Activated CD8-positive, alpha-beta T cell treated with anti-CD3 and anti-CD28 coated beads for 36 hours (primary cell): ENCODE measurements at places on chromosomes 11 and 22.
A peak's percentile ranks its signal among the peaks of the same experiment; 100 is the strongest.

DNA sequence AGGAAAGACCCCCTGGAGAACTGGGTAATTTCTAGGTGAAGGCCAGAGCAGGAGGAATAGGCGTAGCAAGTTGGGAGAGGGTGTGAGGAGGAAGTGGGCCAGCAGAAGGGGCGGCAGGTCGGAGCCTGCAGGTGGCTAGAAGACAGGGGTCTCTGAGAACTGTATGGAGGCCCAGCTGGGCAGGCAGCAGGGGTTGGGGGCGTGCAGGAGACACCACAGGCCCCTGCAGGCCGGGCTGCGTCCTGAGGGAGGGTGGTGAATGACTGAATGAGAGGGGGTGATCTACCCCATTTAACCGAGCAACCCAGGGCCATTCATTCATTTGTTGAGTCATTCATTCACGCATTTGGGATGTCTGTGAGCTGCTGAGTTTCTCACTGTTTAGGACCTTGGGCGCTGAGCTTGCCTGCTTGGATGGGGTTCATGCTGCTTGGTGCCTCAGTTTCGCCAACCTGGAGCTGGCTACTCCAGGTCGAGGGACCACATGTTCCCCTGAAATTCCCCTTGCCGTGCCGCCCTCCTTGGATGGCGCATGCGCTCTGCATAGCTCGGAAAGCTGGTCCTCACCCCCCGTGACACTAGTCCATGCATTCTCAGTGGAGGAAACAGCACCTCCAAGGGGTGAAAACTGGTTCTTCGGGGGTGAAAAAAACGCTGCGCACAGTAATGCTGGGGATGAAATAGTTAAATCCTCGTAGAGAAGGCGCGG lies 15.6 kb downstream of the MPPED1 start:
- no peak for DNase-seq

GRCh38 chr11:132655187-132655855 lies 877.0 kb downstream of the OPCML start:
- no peak for DNase-seq

GRCh38 chr22:30204015-30204741 lies 42.4 kb downstream of the LIF start:
- DNase-seq = no peak

DNA sequence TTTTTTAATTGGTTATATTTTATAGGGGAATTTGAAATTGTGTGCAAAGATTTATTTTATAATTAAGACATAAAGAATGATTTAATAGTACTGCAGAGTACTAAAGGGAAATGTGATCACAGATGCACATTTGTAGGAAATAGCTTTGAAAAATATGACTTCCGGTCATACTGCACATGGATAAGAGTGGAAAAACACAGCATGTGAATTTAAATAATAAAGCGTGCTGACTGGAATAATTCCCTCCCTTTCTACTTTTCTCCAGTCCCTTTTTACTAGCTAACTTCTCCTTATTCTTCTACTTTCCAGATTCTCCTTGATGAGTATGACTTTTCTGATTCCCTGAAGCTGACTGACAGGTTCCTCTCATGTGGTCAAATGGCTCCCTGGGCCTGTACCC lies 238.4 kb upstream of the CTSC start:
- DNase-seq = no peak

- peak; percentile 60 for DNase-seq
These were observed 1.7 kb downstream of the RASGRP2 start for GRCh38 chr11:64742087-64742888.

GRCh38 chr11:80849253-80849652 lies 1408.4 kb upstream of the TENM4 start:
- no peak for DNase-seq

GRCh38 chr11:131999084-131999483 lies 628.7 kb downstream of the NTM start:
- DNase-seq = no peak

- no peak for DNase-seq
These were observed 138.5 kb downstream of the RAB38 start for GRCh38 chr11:88036701-88037100.

DNA sequence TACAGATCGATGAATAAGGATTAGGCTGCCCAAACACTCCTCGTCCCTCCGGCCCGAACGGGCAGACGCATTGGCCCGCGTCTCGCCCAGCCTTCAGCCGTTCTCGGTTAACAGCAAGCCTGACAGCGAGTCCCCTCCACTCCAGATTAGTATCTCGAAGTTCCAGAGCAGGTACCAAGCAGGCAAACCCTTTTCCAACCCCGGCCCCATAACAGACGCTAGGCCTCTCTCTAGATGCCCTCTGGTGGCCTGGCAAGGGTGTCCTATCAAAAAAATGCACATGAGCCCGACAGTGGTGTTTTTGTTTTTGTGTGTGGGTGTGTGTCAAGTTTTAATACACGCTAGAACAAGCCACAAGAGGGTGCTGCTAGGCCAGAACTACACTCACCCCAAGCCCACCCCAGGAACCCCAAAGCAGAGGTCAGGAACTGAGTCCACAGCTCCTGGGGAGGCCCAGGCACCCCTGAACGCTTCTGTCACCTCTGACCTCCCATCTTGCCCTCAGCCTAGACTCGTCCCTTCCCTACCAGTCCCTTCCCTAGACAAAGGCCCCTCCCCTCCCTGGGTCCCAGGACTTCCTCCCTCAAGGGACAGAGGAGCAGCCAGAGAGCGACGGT lies 658 bp upstream of the ARFGAP2 start:
- peak; percentile 88 for DNase-seq

DNA sequence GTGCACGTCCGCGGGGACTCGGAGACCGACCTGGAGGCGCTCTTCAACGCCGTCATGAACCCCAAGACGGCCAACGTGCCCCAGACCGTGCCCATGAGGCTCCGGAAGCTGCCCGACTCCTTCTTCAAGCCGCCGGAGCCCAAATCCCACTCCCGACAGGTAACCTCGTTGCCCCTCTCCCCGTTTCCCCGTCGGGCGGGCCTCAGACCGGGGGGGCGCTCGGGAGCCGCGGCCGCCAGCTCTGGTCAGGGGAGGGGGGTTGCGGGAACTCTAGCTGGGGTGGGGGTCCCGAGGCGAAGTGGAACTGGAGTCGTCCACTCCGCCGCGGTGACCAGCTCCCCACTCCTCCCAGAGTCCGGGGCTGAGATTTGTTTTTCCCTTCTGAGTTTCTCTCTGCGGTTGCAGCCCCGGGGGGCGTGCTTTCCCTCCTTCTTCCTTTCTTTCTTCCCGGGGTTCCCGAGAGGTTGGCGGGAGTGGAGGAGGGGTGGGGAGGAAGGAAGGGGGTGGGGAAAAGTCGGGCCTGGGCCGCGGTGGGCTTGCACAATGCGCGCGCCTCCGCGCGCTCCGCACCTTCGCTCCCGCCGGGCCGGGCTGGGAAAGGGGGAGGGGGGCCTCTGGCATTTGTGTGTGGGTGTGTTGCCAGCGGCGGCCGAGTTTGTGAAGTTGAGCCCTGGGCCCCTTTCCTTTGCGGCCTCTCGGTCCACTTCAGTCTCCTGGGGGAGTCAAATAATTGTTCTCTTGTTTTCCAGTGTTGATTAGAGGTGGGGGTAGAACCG lies 952 bp downstream of the YAP1 start:
- peak; percentile 15 for DNase-seq

DNA sequence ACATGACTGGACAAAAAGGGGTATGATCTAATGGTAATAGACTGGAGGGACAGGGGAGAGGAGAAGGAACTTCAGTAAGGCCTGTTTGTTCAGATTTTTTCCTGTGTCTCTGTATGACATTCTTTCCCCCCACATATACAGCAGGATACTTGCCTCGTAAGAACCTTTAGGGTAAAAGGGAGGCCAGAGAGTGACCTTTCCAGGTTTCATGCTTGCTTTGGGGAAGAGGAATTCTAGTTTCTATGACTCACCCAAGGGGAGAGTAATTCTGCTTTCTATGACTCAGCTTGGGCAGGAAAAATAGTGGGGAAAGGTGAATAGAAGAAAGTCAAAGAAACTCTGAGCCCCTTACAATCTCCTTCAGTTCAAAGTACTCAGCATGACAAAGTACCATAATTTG lies 457.0 kb downstream of the DLG2 start:
- DNase-seq = no peak

- no peak for DNase-seq
These were observed 3.6 kb upstream of the SEPTIN5 start for GRCh38 chr22:19710769-19711106.

GRCh38 chr22:17921871-17922821 lies 102.2 kb downstream of the MICAL3 start:
- no peak for DNase-seq

- no peak for DNase-seq
These were observed 39.2 kb downstream of the ARFGAP2 start for GRCh38 chr11:47137476-47137875.

GRCh38 chr11:71326328-71326940 lies 74.1 kb upstream of the SHANK2 start:
- no peak for DNase-seq

DNA sequence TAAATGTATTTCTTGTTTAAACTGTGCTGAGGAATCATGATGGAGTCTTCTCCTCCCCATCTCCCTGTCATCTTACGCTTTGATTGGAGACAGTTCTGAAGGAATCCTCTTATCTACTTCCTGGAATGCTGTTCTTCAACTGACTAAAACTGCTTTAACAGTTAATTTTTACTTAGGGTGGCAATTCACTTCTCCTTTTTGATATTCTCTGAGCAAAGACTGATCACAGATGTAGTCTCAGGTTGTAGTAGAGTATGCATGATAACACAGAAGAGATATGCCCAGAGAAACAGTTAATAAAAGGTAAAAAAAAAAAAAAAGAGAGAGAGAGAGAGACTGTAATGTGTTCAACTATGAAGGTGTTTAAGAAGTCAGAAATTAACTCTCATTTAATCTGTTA lies 1.4 kb upstream of the CASP5 start:
- DNase-seq = no peak

GRCh38 chr11:68414496-68415221 lies 45.9 kb upstream of the PPP6R3 start:
- DNase-seq = peak; percentile 12

- no peak for DNase-seq
These were observed 510.2 kb downstream of the METTL15 start for GRCh38 chr11:28618416-28618815.

DNA sequence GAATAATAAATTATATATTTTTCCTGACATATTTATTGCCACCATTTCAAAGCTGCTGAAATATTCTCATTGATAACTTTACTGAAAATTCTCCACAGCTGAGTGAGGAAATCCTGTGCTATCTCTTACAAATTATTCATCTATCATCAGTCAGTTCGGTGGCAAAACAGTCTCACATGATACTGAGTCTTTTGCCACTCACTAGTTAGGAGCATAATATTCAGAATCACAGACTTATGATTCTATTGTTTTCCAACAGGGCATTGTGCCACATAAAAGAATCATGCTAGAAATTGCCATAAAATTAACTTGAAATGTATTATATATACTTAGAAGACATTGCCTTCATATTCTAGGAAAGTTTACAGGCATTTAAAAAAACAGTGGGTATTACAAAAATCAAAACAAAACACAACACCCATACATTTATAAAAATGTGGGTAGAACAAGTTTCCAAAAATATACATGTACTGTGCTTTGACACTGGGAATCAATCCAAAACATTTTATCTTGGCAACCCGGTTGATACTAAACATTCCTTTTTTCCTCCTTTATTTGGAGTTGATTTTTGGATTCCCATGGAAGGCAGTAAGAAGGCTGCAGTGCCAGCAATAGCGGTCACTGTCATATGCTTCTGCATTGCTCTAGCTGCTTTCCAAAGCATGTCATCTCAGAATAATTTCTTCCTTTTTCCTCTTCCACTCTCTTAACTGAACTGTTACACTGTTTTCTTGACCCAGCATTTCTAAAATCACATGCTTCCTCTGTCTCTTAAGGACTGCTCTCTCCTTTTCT lies 42.5 kb downstream of the ATG16L2 start:
- no peak for DNase-seq

DNA sequence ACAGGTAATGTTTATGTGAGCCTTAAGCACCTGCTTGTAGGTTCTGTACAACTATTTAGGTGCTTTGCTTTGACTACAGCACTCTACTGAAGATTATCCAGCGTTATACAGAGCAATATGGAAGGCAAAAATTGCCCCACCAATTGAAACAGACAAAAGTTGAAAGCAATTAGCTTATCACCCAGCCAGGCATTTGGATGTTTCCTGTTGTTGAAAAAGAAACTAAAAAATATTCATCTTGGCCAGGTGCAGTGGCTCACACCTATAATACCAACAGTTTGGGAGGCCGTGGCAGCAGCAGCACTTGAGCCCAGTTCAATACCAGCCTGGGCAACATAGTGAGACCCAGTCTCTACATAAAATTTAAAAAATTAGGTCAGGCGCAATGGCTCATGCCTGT lies 18.5 kb downstream of the ATL3 start:
- DNase-seq = no peak

DNA sequence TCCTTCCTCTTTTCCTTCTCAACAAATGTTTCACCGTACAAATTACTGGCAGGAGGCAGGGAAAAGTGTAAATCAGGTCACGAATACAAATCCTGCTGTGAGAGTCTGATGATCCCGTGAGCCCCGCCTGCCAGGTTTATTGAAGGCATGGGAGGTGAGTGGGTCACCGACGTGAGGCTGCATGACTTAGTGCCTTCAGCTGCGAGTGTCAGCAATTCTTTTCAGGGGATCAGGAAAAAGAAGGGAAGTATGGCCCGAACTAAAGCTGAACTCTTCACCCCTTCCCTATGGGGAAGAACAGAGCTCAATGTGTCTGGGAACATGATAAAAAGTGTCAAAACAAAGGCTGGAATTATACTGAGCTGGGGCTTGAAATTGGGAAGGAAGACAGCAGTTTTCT lies 166.2 kb downstream of the OPCML start:
- DNase-seq = no peak

GRCh38 chr11:103668859-103669258 lies 367.6 kb upstream of the DDI1 start:
- no peak for DNase-seq

GRCh38 chr22:19331474-19331873 lies 40.0 kb upstream of the CLTCL1 start:
- no peak for DNase-seq

DNA sequence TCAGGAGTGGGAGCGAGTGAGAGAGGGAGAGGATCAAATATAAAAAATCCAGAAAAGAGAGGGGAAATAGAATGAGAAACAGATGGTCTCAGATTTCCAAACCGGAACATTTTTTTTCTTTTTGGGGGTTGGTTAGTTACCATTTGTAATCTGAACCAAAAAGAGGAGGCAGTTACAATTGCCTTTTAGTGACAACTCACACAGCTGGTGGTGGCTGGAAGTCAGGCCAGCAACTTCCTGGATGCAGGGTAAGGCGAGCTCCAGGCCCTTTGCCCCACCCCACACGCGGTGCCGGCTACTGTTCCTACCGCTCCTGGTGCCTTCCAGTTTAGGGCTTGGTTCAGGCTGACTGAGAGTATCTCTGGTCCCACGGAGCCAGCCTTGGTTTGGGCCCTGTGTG lies 21.0 kb upstream of the UBASH3B start:
- DNase-seq = no peak
